ENCODE measurements at places on chromosomes 5 and 9.

- DNase-seq, result no peak
Observed at GRCh38 chr9:1726993-1727759, 288.0 kb upstream of the SMARCA2 start.

DNA sequence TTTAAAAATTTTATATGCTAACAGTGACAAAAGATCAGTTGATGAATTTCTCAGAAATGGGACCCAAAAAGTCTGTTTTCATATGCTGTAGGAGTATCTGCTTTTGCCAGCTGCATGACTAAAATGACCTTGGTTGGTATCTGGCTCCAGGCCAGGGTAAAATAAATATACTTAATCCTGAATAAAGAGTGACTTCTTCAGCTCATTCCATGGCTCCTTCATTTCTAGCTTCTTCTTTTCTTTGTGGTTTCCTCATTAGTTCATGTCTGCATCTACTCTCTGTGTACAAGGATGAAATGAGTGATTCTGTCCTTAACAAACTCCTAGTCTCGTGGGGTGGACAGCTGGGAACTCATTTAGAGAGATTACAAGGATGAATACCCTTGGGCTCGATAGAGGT lies 36.0 kb downstream of the RCL1 start:
- no peak for DNase-seq

DNA sequence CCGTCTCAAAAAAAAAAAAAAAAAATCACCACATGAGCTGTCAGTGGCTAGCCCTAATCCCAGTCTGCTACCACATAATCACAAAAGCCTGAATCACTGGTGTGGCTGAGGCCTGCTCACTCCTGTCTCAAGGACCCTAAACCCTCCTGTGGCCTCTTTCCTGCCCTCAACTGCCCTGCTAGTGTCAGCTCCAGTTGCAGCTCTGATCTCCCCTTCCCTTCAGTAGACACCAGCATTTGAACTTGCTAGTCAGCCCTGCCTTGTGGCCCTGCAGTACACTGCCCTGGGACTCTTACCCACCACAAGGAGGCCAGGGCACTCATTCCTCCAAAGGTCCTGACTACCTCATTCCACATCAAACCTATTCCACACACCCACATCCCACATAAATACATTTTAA lies 9.5 kb upstream of the P4HA2 start:
- DNase-seq, result no peak

DNA sequence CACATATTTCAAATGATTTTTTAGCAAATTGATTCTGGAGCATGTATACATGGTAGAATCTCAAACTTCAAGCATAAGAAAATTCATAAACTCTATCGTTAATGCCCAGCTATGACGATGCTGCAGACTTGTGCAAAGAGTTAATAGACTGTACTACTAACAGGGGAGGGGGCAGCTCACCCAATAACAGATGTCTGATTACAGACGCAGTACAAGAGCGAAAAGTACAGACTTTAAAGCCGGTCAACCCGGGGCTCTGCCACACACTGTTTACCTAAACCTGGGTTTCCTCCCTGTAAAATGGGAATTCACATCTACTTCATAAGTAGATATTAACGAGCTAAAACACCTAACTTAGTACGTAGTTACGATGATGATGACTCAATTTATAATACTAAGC lies 651 bp downstream of the TRIM23 start:
- DNase-seq, result no peak

- no peak for DNase-seq
Observed at GRCh38 chr5:127316011-127316410, 25.4 kb downstream of the MEGF10 start.

DNA sequence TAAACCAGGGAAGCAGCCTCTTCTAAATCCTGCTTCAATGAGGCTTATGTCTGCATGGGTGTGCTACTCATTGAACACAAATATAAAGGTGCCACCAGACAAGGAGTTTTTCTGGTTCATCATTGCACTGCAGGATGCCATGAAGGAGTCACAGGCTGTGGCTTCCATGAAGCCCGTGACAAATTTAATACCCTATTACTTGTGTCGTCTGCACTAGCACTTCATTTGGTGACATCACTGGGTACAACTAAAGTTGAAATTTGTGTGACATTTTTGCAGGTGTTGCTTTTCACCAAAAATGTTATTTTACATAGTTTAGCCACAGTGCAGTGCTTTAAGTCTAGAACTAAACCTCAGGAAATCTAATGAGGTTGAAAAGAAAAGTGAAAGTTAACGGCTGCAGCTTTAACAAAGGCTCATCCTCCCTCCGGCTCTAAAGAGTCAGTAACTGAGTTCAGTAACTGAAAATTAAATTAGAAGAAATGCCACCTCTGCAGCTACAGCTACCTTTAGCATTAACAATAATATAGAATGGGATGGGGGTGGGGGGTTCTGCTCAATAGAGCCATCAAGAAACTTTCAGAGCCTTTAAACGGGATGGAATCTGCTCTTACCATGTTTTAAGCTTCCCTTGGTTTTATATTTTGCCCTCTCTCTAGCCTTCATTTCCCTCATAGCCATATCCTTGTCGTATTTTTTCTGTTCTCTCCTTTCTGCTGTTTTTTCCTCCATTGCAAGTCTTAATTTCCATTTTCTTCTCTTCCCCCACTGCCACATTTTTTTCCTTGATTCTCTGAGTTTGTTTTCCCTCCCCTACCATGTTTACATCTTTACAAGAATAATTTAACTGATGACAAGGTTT lies 233.8 kb upstream of the TMEM161B start:
- no peak for DNase-seq

DNA sequence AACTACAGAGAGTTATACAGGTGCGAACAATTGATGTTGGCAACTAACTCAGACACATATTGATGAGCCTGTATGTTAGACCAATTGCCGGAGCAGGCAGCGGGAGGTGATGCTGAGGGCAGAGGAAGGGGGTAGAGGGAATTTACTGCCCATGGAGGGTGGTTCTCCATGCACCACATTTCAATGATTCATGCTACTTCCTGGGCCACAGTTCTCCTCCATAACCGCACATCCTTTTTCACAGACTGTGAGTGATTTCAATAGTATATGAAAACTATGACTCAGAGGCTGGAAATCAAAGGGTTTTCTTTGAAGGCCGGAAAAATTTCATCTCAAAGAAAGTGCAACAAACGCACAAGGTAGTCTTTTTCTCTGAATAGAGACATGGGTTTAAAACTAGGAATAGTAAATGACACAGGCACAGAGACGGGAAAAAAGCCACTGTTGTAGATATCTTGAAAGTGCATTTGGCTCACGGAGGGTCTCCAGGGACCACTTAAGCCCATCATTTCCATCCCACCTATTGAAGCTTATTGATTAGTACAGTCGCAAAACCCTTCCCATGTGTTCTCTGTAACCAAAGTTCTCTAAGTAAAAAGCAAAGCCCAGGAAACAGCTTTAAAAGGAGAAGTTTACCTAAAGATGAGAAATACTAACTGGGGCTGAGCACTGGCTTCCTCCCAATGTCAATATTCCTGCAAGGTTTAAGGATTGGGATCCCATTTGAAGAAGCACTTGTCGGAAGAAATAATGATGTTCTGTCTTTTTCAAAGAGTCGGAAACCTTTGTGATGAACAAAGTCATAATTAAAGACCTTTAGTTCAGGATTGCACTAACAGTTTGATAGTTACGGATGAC lies 28.0 kb upstream of the ADAM19 start:
- DNase-seq, result peak; percentile 71

- DNase-seq, result no peak
Observed at GRCh38 chr9:107249665-107250285, 33.3 kb upstream of the RAD23B start.

GRCh38 chr9:23555851-23556250 lies 270.2 kb downstream of the ELAVL2 start:
- DNase-seq, result no peak

GRCh38 chr9:84974855-84975254 lies 305.3 kb downstream of the NTRK2 start:
- DNase-seq, result no peak

- no peak for DNase-seq
Observed at GRCh38 chr5:154286557-154286956, 96.0 kb downstream of the GALNT10 start.

- DNase-seq, result no peak
Observed at GRCh38 chr5:144276034-144276822, 105.6 kb downstream of the KCTD16 start.

GRCh38 chr5:73280821-73281746 lies 108.1 kb downstream of the TMEM174 start:
- no peak for DNase-seq

GRCh38 chr5:173493846-173494245 lies 122.6 kb downstream of the BOD1 start:
- DNase-seq, result no peak

DNA sequence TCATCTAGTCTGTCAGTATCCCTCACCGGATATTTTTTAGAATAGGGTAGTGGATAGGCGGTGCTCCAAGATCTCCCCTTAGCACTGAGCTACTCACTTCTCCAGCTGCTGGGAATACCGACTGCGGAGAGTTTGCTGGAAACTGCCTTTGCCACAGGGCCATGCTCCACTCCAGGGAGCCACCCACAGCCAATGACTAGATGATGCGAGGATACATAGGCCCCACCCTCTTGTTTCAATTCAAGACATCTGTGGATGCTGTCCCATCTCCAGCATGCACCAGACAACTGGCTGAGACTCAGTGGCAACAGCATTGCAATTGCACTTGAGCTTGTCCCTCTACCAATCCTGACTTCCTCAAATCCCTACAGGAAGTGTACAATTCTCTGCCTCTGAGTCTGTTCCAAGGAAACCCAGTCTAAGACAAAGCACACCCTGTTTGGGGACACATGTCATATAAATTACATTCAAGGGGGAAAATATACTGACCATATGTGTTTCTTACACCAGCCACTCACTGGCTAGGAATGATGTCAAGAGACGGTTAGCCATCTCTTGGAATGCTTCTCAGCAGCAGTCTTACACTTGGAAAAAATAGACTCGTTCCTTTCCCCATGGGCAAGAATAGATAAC lies 312.6 kb upstream of the KIF2A start:
- no peak for DNase-seq

DNA sequence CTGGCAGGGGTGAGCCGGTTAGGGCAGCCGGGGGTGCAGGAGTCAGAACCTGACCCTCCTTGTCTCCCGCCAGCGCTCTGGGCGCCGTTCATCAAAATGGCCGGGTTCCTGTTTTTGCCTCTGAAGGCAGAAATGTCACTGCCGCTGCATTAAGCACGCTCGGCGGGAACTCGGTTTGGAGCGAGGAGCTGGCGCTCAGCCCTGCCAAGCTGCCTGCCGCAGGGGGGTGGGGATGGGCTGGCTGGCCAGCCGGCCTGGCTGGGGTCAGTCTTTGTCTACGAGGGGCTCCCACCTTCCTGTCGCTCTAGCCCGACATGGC lies 63.7 kb downstream of the CXXC5 start:
- DNase-seq, result no peak

DNA sequence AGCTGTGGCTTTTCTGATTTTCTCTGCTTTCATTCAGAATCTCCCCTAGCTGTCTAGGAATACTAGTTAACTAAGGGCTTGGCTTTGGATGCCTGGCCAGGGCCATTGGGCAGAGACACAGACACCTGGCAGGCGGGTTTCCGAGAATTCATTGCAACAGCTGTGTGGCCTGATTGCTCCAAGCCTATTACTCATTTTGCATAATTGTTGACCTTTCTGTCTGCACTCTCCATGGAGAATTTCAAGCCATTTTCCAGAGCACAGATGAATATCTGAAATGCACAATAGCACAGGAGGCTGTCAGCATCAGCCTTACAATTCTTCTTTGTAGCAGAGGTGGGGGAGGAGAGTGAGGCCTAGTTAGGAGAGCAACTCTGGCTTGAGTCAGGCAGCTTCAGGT lies 310.5 kb downstream of the DMAC1 start:
- DNase-seq, result no peak

DNA sequence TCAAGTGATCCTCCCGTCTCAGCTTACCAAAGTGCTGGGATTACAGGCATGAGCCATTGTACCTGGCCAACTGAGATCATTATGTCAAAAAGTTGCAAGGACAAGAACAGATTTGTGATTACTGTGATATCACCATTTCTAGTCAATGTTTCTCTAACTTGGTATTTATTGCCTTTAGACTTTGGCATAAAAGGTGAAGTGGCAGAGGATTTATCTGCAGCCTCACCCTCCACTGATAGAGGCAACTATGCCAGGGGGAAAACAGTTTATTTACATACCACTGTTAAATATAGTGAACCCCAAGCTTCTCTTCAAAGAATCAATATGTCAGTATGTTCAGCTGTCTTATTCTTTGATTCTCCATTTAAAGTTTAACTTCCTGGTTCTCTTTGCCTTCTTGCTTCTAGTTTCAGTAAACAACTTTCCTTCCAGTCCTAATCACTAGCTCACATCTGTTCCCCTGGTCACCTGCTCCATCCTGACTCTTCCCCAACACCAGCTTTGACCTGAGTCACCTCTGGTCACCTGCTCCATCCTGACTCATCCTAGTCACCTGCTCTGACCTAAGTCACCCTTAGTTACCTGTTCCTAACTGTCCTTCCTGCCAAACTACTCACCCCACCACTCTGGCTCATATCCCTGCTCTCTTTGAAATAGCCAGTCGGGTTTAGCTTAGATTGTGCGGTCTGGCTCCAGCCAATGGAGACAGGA lies 29.9 kb downstream of the SEMA6A start:
- no peak for DNase-seq

DNA sequence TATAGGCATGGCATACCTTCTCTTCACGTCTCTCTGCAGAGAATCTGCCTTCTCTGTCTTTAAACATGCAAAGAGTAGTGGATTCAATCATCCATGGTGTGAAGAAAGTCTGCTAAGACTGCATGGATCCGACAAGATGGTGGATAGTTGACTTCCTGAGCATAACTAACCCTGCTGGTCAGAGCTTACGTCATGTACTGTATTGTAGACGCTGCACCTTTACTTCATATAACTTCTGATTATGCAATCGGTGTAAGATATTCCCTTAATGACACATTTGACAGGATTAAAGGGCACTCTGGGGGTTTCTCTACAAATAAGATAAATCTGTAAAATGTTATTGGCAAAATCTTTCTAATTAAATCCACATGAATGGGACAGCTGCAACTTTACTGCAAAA lies 240.3 kb upstream of the NREP start:
- DNase-seq, result no peak

DNA sequence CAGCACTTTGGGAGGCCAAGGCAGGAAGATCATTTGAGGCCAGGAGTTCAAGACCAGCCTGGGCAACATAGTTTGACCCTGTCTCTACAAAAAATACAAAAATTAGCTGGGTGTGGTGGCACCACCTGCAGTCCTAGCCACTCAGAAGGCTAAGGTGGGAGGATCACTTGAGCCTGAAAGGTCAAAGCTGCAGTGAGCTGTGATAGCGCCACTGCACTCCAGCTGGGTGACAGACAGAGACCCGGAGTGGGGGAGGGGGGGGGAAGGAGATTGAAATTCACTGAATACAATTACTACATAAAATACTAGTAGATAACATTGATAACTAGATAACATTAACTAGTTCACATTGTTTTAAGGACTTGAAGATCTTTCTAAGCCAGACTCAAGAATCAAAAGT lies 345.6 kb downstream of the BNC2 start:
- DNase-seq, result no peak
